ENCODE measurements at places on chromosomes 5 and 9. TPM values are rescaled to one million over a fixed set of nuclear protein-coding genes. Genes with fewer than 3 reads are reported as not detected.
A peak's percentile ranks its signal among the peaks of the same experiment; 100 is the strongest.

GRCh38 chr5:72066705-72067107, 40.6 kb upstream of the MAP1B start:
- no peak overlapping the region for H3K4me3 ChIP-seq
- H3K4me1 ChIP-seq = peaks cover 9% of the 10 kb centered on the region
- peaks cover 3% of the 10 kb centered on the region for H3K27me3 ChIP-seq

Gene IGFBPL1
- 24.2 TPM for total RNA-seq

GRCh38 chr9:85055506-85056202, 386.1 kb downstream of the NTRK2 start:
- H3K4me3 ChIP-seq = no peak overlapping the region
- no peaks in the 10 kb centered on the region for H3K4me1 ChIP-seq
- DNase-seq = no peak
- no peaks in the 10 kb centered on the region for H3K27me3 ChIP-seq
- no peak overlapping the region for H3K27ac ChIP-seq
- H3K36me3 ChIP-seq = no peaks in the 10 kb centered on the region

DNA sequence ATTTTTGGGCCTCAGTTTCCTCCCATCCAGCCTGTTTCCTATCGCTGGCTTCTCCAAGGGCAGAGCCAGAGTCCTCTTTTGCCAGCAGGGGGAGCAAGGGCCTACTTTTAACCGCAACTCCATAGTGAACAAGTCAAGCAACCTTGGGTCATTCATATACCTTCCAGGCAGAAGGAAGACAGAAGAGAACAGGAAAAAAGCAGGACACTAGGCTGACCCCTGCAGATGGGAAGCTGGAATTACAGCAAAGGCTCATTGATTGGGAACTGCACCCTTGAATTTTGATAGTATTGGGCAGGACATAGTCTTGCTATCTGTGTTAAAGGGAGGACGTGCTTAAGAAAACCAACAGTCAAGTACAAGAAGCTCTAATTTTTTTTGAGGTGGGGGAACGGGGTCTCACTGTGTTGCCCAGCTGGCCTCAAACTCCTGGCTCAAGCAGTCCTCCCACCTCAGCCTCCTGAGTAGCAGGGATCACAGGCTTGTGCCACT, 30.1 kb downstream of the QRFP start:
- no peaks in the 10 kb centered on the region for H3K27me3 ChIP-seq
- DNase-seq = peak; percentile 86
- peaks cover 2% of the 10 kb centered on the region for H3K4me1 ChIP-seq
- H3K36me3 ChIP-seq = peaks cover 28% of the 10 kb centered on the region

GRCh38 chr9:87729246-87729645, 3.3 kb downstream of the CTSL start:
- H3K27me3 ChIP-seq = no peaks in the 10 kb centered on the region
- no peak overlapping the region for H3K4me3 ChIP-seq
- H3K27ac ChIP-seq = no peak overlapping the region

Gene GRK6
- total RNA-seq = 62.1 TPM

DNA sequence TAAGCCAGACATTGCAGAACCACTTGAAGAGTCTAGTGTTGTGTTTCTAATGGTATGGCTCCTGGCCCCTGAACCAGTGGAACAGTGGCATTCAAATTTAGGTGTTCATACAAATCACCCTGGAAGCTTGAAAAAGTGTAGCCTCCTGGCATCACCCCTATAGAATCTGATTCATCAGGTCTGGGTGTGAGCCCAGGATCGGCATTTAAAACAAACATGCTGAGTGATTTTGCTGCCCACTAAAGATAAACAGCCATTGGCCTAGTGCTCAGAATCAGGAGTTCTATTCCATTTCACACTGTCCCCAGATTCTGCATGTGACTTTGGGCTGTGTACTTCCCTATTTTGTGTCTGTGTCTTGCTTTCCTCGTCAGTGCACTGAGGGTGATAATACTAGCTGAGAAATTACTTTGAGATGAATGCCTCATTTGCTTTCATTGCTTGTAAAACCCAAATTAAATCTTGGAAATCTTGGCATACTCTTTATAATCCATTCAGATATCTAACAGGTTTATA, 241.5 kb upstream of the CLINT1 start:
- H3K27me3 ChIP-seq = no peaks in the 10 kb centered on the region
- DNase-seq = no peak
- H3K27ac ChIP-seq = no peak overlapping the region
- H3K4me3 ChIP-seq = no peak overlapping the region

- H3K36me3 ChIP-seq = no peaks in the 10 kb centered on the region
- no peak overlapping the region for H3K27ac ChIP-seq
- H3K4me1 ChIP-seq = no peaks in the 10 kb centered on the region
- no peak overlapping the region for H3K4me3 ChIP-seq
Observed at GRCh38 chr5:1536322-1536845, 12.6 kb upstream of the LPCAT1 start.

DNA sequence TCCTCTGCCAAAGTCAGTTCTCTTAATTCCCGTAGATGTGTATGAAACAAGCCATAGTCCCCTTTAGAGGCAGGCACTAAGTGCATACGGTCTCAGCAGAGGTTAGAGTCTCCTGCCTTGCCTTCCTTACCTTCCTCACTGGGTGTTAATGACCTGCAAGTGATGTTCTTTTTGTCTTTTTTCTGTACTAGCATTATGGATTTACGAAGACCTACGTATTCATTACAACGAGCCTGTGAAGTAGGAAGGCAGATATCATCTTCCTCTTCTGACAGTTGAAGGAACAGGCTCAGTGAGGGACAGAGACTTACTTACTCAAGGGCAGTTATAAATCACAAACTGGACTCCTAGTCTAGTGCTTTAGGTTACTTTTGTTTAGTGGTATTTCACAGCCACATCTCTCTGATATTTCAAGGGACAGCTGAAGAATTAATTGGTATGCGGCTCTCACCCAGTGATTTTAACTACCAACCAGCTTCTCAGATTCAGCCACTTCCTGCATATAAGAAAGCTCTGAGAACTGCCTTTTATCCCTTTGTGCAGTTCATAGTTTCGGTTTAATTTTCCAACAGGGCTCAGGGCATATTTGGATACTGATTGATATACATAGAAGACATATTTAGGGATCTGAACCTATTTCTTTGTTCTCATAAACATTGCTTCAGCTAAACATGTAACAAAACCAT, 85.1 kb upstream of the CKMT2 start:
- no peak overlapping the region for H3K27ac ChIP-seq
- H3K4me3 ChIP-seq = no peak overlapping the region
- H3K4me1 ChIP-seq = no peaks in the 10 kb centered on the region
- H3K36me3 ChIP-seq = no peaks in the 10 kb centered on the region

- no peak overlapping the region for H3K4me3 ChIP-seq
- DNase-seq = no peak
- no peak overlapping the region for H3K27ac ChIP-seq
- H3K4me1 ChIP-seq = no peaks in the 10 kb centered on the region
- H3K36me3 ChIP-seq = no peaks in the 10 kb centered on the region
- H3K27me3 ChIP-seq = no peaks in the 10 kb centered on the region
Observed at GRCh38 chr5:4020400-4020799, 424.8 kb downstream of the IRX1 start.

Gene ENC1
- 5.7 TPM for total RNA-seq

Gene LRRC70
- 0.54 TPM for total RNA-seq

DNA sequence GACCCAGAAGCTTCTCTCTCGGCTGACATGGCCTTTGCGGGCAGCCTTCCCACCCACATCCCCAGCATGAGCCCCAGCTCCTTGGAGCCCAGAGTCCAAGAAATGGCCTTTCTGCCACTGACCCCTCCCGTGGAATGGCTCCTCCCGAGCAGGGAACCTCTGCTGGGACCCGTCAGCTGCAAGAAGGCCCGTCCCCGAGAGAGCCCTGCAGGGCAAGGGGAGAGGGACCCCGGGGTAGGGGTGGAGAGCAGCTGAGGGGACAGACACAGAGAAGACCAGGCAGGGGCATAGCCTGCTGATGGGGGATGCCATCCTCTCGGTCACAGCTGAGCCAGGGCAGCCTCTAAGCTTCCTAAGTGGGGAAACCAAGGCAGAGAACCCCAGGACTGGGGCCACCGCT, 11.2 kb upstream of the NOTCH1 start:
- no peak overlapping the region for H3K27ac ChIP-seq
- DNase-seq = no peak
- H3K4me1 ChIP-seq = peaks cover 6% of the 10 kb centered on the region

Gene MARCHF3
- total RNA-seq = 5.2 TPM

GRCh38 chr5:92659246-92659645, 921.8 kb downstream of the NR2F1-AS1 start:
- DNase-seq = no peak
- no peaks in the 10 kb centered on the region for H3K36me3 ChIP-seq
- H3K27ac ChIP-seq = no peak overlapping the region
- H3K27me3 ChIP-seq = no peaks in the 10 kb centered on the region

Gene CARTPT
- not detected for total RNA-seq

Gene ACOT12
- total RNA-seq = not detected

Gene DOCK8
- not detected for total RNA-seq

DNA sequence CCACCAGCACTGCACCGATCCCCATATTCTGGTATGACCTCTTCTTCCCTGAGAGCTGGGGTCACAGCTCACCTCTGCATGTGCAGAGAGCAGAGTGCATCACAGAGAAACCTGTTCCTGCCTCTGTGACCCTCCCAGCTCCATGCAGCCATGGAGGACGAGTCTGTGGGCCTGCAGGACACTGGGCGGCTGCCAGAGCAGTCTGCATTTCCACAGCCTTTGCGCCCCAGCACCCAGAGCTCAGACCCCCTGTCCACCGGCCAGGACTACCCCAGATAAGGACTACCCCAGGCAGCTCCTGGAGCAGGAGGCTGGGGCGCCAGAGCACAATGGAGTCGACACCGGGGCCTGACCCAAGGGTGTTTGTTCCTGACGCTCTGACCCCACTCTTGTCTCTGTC, 308.1 kb upstream of the IRX1 start:
- DNase-seq = no peak
- no peak overlapping the region for H3K27ac ChIP-seq
- no peaks in the 10 kb centered on the region for H3K4me1 ChIP-seq
- no peaks in the 10 kb centered on the region for H3K36me3 ChIP-seq
- no peaks in the 10 kb centered on the region for H3K27me3 ChIP-seq

DNA sequence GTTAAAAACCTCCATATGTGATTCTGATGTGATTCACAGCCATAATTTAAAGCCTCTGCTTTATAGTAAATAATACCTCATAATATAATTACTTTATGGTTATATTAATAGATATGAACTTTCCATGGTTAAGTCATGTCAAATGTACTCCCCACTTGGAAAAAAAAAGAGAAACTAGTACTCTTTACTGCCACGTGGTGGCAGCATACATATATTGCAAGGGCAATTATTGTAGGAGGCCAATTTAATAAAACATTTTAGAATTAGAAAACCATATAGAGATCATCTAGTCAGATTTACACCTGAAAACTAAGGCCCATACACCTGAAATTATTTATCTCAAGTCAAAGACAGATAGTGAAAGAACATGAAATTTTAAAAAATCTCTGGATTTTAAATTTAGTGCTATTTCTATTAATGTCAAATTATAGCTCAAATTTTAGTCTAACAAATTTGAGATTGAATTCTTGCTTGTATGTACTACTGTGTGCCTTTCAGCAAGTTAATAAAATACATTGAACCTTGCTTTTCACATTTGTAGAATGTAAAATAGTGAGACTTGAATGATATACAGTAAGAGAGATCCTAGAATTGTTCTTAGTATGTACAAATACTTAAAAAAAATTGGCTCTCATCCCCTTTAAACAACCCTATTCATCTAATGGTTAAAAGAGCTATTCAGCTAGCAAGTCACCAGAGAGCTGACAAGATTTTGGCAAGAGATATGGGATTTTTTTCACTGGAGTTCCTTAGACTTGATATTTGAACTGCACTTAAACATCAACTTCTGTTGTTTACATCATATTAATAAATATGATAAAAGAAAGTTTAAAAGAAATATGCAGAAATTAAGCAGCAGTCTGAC, 603.8 kb downstream of the TLE4 start:
- no peak overlapping the region for H3K27ac ChIP-seq
- H3K4me3 ChIP-seq = no peak overlapping the region
- no peaks in the 10 kb centered on the region for H3K27me3 ChIP-seq
- H3K36me3 ChIP-seq = no peaks in the 10 kb centered on the region
- no peaks in the 10 kb centered on the region for H3K4me1 ChIP-seq
- peak; percentile 55 for DNase-seq

GRCh38 chr5:137997726-137998213, 35.1 kb downstream of the FAM13B start:
- no peaks in the 10 kb centered on the region for H3K4me1 ChIP-seq
- no peak overlapping the region for H3K27ac ChIP-seq
- H3K4me3 ChIP-seq = no peak overlapping the region
- H3K27me3 ChIP-seq = no peaks in the 10 kb centered on the region
- no peak for DNase-seq

DNA sequence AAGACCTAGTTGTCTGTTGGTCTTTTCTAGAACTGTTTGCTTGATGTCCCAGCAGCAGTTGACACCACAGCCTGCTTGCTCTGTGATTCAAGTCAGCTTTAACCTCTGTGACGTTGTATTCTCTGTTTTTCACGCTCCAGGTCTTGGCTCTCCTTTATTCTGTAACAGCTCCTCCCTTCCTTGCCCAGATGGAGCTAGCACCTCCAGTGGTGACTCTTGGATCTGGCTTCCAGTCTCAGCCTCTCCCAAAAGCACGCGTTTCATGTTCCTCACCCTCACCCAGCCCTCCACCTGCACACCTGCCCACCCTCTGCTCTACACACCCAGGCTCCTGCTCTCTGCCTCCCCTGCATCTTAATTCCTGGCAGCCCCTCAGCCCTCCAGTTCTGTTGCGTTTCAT, 50.6 kb downstream of the DMRT1 start:
- no peak overlapping the region for H3K4me3 ChIP-seq
- no peaks in the 10 kb centered on the region for H3K36me3 ChIP-seq
- H3K27me3 ChIP-seq = no peaks in the 10 kb centered on the region
- no peaks in the 10 kb centered on the region for H3K4me1 ChIP-seq
- DNase-seq = no peak

Gene GPR151
- total RNA-seq = not detected

- DNase-seq = no peak
- no peaks in the 10 kb centered on the region for H3K27me3 ChIP-seq
- H3K27ac ChIP-seq = no peak overlapping the region
- H3K4me1 ChIP-seq = no peaks in the 10 kb centered on the region
Observed at GRCh38 chr9:7180247-7180646, 422.5 kb downstream of the KDM4C start.

DNA sequence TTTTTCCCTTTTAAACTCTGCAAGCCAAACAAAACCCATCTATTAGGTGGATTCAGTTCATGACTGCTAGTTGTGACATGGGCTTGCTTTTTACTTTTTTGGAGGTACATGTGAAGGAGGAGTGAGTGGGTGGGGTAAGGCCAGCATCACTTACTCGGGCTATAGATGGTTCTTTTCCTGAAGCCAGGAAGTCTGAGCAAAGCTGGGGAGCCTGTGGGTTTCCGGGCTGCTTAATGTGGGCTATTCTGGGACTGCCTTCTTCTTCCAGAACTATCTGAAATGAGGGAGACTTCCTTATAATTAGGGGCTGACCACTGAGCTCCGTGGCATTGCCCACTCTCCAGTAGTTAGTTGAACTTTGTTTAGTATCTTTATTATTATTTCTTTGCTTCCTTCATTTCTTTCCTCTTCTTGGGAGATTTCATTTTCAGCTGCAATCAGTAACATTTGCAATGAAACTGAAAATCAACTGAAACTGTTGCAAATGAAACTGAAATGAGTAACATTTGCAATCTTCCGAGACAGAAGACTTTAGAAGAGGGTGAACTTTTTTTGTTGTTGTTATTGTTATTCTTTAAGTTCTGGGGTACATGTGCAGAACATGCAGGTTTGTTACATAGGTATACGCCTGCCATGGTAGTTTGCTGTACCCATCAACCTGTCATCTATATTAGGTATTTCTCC, 204.9 kb downstream of the LRRC70 start:
- H3K4me3 ChIP-seq = no peak overlapping the region
- no peaks in the 10 kb centered on the region for H3K36me3 ChIP-seq
- H3K4me1 ChIP-seq = no peaks in the 10 kb centered on the region
- H3K27ac ChIP-seq = no peak overlapping the region
- no peak for DNase-seq
- H3K27me3 ChIP-seq = no peaks in the 10 kb centered on the region

Gene FAM221B
- not detected for total RNA-seq
